Endothelial cell of umbilical vein (primary cell): ENCODE measurements at places on chromosomes 1 and 21. TPM values are rescaled to one million over a fixed set of nuclear protein-coding genes. Genes with fewer than 3 reads are reported as not detected.

The RAVER2 gene
- 10.3 and 13.9 TPM in 2 replicates for total RNA-seq

The CRYAA gene
- total RNA-seq = not detected in 2 replicates

The OR2L5 gene
- total RNA-seq = not detected in 2 replicates

The DNAJC6 gene
- 2.7 and 4.9 TPM in 2 replicates for total RNA-seq
